H1 (cell line): ENCODE measurements at places on chromosomes 6 and 20. TPM values are rescaled to one million over a fixed set of nuclear protein-coding genes. Genes with fewer than 3 reads are reported as not detected.
A peak's percentile ranks its signal among the peaks of the same experiment; 100 is the strongest.

NR2E1 gene
- polyA plus RNA-seq, result not detected in 2 replicates

- no peak for DNase-seq
These were observed 5.2 kb downstream of the OCSTAMP start for GRCh38 chr20:46545077-46545826.

ZC2HC1B gene
- polyA plus RNA-seq, result not detected in 2 replicates

GRCh38 chr6:98838032-98838431 is 3.7 kb downstream of the POU3F2 start:
- DNase-seq, result no peak

- no peak for DNase-seq
These were observed 450.1 kb downstream of the COL12A1 start for GRCh38 chr6:74755778-74756177.

DNA sequence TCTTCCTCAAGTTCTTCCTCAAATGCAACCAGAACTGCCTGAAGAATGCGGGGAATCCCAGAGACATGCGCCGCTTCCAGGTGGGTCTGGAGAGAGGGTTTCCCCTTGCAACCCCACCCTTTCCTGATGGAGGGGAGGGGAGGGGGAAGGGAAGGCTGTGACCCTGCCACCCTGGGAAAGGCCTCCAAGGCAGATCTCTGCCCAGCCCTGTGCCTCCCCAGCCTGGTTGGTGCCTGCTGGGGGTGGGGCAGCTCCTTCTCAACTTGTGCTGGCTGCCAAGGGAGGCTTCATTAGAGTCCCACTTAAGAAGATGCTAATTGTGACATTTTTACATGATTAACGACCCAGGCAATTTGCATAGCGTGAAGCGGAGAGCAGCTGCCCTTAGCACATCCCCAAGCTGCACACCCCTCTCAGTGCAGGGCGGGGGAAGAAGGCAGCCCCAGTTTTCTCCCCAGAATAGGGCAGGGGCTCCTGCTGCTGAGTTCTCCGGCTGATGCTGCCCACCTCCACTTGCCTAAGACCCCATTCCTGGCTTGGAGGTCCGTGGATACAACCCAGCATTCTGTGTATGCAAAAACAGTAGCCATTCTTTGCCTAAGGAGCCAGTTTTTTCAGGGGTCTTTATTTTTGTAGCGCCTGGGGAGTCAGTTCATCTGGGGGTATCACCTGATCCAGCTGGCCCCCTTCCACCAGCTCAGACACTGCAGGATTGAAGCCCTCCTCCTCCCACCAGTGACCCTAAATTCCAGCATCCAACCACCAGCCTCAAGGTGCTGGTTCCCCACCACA is 51.7 kb downstream of the CPXM1 start:
- peak; percentile 73 for DNase-seq

GRCh38 chr6:139311831-139312230 is 20.0 kb upstream of the TXLNB start:
- DNase-seq, result no peak

- DNase-seq, result no peak
These were observed 37.4 kb upstream of the HDAC2 start for GRCh38 chr6:114008331-114008730.

- DNase-seq, result no peak
These were observed 137.6 kb downstream of the IMPG1 start for GRCh38 chr6:75934643-75935472.

OR12D3 gene
- not detected in 2 replicates for polyA plus RNA-seq

SUMO4 gene
- polyA plus RNA-seq, result 0.09 TPM in 1 of 2 replicates, not detected in the other

DNA sequence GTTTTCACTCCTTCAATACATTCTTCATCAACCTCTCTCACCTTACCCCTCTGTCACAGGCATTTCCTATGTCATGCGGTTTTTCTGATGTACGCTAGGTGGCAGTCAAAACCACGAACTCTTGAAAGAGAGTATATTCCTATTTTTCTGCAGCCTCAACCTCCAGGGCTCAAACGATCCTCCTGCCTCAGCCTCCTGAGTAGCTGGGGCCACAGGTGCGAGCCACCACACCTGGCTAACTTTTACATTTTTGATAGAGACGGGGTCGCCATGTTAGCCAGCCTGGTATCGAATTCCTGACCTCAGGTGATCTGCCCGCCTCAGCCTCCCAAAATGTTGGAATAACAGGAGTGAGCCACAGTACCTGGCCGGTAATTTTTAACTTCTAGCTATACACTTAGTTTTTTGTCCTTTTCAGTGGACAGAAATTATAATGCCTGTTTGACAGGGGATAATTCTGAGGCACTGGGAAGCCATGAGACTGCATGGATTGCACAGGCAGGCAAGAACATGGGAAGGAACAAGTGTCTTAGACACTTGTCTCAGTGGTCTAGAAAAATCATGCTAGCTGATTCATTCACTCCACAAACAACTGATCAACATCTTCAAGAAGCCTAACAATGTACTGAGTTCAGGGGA is 22.5 kb upstream of the HFE start:
- DNase-seq, result no peak

DNA sequence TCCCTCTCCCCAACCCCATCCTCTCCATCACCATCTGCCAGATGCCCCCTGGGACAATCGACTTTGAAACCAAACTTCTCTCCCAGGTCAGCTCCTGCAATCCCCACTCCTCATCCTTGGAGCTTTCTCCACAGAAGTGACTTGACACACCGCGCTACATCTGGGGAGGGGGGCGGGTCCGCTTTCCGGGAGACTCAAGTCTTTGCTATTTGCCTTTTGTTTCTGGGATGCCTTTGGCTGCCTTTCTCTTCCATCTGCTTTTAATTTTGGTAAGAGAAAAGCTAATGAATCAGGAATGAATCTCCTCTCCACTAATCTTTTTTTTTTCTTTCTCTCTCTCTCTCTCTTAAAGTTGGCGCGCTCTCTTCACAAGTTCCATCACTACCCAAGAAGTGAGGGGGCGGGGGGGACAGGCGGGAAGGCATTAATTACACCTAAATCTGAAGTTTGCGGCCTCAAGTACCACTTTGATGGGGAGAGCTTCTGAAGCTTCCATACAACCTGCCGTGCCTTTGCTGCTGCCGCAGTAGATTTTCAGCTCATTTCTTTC is 664 bp upstream of the TPBG start:
- DNase-seq, result no peak

DNA sequence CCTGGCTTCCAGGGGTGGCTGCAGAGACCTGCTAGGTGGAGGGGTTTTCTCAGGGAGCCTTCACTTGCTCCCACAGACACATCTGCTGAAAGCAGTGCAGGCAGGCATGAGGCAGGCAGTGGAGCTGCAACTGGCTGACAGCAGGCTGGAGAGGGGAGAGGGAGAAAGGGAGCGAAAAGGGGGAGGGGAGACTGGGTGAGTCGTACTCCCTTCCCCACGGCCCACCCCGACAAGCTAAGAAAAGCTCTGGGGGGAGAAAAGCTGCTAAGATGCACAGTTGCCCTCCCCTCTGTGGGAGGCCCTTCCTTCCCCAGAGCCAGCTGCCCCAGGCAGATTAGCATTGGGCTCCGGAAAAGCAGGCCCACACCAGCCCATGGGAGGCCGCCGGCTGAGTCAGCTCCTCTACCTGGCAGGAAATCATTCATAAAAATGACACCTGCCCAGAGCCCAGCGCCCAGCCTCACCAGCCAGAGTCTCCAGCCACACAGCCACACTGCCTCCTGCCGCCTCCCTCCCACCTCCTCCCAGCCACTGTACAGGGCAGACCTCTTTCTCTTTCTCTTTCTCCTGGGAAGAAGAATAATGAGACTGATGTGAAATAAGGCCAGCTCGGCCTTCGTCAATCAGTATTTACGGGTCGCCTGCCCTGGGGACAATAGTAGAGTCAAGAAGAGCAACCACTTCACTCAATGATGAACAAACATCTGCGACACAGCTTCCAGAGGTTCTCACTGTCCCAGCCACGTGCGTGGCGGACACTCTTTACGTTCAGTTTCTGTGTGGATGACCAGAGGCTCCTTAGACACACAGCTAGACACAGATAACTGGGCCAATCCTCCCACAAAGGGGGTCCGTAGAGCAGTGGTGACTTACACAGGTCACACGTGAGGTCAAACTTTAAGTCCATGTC is 7.7 kb upstream of the C20orf203 start:
- DNase-seq, result peak; percentile 49

LYRM2 gene
- polyA plus RNA-seq, result 2.6 and 7.3 TPM in 2 replicates

FOXA2 gene
- 0.09 TPM in 1 of 2 replicates, not detected in the other for polyA plus RNA-seq

GINS1 gene
- polyA plus RNA-seq, result 26.3 and 44.7 TPM in 2 replicates

KIF6 gene
- polyA plus RNA-seq, result 0.53 and 0.58 TPM in 2 replicates

KIAA1755 gene
- polyA plus RNA-seq, result 0.23 and 0.27 TPM in 2 replicates

- DNase-seq, result peak; percentile 22
These were observed 155.4 kb downstream of the SMOC2 start for GRCh38 chr6:168596344-168596743.

DNA sequence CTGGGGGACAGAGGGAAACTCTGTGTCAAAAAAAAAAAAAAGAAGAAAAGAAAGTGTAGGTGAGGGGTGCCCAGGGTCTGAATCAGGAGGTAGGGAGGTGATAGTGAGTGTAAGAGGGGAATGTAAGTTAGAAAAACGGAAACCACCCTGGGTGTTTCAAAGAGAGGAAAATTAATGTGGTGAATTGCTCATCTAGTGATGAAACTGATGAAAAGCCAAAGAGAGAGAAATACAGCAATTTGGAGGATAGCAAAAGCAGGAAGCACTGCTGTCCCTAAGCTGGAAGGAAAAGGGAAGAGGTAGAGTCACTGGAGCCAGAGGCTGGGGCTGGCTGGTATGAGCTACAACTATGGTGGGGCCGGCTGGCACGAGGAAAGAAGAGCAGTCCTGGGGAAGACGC is 85.0 kb upstream of the CEP85L start:
- DNase-seq, result no peak
